ENCODE measurements at places on chromosomes 3 and 15.

- DNase-seq = no peak
Observed at GRCh38 chr15:85905751-85906450, 111.2 kb upstream of the KLHL25 start.

GRCh38 chr3:189363590-189364255 is 192.0 kb downstream of the TPRG1 start:
- DNase-seq = no peak

DNA sequence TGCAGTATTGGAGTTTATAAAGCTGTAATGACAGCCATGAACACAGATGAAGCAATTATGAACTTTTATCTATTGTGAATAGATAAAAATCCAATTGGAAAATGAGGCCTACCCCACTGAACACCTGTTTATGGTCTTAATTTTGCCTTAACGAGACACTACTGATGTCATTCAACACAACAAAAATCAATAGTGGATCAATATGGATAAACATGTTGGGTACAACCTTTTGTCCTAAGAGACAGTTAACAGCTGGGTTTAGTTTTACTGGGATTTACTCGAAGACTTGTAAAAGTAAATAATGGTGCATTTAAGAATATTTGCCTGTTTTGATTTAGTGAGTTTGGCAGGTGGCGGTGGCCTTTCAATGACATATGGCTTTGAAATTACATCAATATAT is 217.8 kb downstream of the NR1D2 start:
- no peak for DNase-seq

GRCh38 chr3:194306109-194306686 is 44.9 kb downstream of the CPN2 start:
- no peak for DNase-seq

- DNase-seq = no peak
Observed at GRCh38 chr3:124409650-124410275, 320.5 kb upstream of the UMPS start.

GRCh38 chr3:114745322-114746240 is 401.5 kb downstream of the ZBTB20 start:
- no peak for DNase-seq

- no peak for DNase-seq
Observed at GRCh38 chr15:40340038-40340739, 550 bp downstream of the CCDC9B start.

DNA sequence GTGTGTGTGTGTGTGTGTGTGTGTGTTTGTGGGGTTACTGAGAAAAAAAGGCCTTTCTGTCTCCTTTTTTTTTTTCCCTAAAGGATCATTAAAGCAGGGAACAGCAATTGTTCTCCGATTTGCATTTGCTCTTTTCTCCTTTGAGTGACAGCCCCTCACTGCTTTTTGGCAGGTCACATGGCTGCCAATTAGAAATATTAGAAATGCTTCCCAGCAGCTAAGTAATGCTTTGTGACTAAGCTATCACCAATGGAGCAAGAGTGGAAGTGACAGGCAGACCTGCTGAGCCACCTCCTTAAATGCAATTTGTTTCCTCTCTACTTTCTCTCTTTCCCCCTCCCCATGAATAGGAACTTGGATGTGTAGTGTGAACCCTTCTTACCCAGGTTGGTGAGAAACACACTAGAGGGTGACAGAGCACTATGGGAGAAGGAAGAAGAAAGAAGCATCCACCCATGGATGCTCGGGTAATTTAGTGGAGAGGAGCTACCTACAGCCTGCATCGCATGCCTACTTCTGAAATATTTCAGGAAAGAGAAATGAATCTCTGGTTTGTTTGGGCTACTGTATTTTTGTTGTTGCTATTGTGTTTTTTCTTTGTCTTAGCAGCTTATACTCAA is 165.2 kb upstream of the PDZRN3 start:
- DNase-seq = no peak

DNA sequence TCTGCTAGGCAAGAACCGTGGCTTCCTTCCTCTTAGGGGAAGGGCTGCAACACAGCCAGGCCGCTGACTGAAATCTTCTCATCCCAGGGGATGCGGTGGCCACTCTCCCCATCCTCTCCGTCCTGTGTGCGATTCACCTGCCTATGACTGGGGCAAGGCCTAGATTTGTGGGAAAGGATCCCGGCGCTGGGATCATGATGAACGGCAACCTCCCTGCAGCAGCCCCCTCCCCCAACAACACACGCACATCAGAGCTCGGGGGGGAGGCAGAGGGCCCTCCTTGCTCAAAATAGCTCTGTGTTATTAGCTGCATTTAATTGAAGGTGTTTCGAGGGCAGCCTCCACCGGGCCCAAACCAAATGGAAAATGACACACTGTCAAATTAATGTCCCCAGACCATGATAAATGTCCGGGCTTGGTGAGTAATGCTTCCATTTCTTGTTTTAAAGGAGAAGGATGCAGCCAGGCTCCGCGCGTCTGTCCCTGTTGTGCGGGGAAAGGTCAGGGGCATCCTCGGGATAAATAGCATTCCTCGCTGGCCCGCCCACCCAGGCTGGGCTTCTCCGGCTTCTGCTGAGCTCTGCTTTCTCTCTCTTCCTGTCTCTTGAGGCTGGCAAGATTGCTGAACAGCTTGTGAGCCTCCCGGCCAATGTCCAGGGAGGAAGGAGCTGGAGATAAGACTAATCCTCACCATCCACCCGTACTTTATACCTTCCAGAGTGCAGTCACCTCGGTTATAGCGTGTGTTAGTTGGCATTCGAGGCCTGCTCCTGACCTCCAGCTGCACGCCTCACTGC is 56.4 kb upstream of the TLE3 start:
- no peak for DNase-seq

GRCh38 chr3:28476194-28476593 is 127.6 kb upstream of the AZI2 start:
- DNase-seq = peak; percentile 18

- peak; percentile 93 for DNase-seq
Observed at GRCh38 chr15:70348581-70349344, 251.0 kb upstream of the TLE3 start.

DNA sequence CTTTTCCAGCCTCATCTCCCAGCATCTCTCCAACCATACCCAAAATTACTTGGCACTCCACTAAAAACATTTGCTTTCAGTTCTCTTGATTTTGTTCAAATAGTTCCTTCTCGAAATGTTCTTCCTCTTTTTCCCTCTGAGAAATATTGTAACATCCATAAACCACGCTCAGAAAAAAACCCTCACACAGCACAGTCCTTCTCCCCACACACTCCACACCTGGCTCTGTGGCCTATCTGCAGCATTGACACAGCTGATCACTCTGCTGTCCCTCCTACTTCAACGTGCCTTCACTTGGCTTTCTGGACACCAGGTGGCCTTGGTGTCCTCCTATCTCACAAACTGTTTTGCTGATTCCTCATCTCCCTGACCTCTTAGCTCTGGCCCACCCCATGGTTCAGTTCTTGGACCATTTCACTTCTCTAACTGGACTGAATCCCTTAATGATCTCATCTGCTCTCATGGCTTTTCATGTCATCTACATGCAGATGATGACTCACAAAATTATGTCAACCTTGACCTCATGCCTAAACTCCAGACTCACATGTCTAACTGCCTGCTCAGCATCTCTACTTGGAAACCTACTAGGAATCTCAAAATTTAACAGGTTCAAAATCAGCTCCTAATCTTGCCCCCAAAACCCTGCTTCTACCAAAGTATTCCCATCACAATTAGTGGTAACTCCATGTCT is 93.3 kb downstream of the TRIM42 start:
- peak; percentile 74 for DNase-seq

DNA sequence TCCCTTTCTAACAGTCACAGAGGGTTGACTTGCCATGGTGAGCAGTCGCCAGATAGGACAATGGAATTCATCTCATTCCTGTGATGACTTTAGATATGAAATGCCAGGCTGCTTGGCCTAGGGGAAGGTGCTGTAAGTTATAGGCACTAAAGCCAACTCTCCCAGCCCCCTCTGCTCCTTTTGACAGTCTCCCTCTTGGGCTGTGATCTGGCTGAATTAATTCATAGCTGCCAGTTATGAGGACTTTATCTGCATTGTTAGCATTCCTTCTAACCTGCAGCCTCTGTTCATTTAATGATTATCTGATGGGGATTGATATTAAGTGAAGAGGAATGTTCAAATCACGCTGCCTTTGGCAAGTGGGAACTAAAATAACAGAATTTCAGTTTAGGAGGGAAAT is 427.1 kb upstream of the RASGRP1 start:
- DNase-seq = no peak

- DNase-seq = peak; percentile 19
Observed at GRCh38 chr15:31869686-31870307, 160.5 kb upstream of the CHRNA7 start.

DNA sequence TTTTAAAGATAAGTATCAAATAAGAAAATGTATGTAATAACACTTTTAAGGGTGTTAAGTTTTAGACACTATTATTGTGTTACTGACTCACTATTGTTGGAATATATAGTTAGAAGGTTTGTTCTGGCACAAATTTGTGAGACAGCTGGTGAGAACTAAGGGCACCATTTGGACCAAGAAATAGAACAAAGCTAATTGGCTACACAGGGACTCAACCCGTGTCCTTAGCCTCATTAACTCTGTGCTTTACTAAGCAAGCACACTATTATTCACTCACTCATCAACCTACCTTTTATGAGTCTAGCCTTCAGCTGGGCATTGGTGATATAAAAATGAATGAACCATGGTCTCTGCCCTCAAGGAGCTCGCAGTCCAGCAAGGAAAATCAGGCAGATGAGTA is 4.1 kb upstream of the UNC13C start:
- DNase-seq = no peak

DNA sequence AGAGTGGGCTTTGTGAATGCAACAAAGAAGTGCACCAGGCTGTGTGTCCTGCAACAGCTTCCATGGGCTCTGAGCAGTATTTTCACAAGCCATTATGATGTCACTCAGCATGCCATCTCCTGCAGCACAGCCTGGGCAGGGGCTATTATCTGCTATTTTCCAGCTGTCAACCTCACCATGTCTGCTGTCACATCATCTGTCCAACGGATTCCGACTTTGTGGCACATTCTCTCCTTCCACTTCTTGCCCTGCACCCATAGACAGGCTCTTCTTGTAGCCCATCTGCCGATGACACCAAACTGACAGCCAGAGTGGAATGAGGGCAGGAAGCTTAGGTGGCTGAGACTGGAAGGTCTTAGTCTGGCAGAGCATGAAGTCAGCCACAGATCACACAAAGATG is 691.9 kb downstream of the NTRK3 start:
- DNase-seq = no peak

DNA sequence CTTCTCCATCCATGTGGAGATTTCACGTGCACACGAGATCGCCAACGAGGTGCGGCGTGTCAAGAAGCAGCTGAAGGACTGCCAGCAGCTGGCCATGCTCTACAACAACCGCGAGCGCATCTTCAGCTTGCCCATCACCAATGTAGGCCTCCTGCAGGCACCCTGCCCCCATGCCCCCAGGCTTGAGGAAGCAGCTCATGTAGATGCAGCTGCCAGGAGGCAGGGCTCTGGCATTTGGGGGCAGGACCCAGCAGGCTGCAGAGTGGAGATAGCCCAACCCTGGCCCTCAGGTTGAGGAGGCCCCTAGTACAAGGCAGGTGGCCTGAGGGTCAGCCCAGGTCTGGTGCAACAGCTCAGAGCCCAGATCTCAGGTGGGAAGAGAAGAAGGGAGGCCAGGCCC is 36.4 kb downstream of the DNAH1 start:
- DNase-seq = no peak

- no peak for DNase-seq
Observed at GRCh38 chr3:21877214-21877754, 126.3 kb upstream of the ZNF385D start.

GRCh38 chr15:63430766-63431451 is 49.3 kb upstream of the CA12 start:
- DNase-seq = no peak

DNA sequence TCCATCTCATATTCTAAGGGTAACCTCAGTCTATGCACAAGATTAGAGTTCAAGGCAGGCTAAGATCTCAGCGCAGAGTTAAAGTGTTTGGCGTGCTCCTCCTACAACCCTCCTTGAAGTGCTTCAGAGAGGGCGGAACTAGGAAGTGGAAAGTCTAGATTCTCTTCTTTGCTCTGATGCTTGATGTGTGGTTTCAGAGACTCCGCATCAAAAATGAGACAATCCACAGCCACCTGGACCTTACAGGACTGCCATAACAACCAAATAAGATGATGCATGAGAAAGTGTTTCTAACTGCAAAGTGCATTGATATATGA is 161.3 kb upstream of the ATP11B start:
- DNase-seq = no peak

DNA sequence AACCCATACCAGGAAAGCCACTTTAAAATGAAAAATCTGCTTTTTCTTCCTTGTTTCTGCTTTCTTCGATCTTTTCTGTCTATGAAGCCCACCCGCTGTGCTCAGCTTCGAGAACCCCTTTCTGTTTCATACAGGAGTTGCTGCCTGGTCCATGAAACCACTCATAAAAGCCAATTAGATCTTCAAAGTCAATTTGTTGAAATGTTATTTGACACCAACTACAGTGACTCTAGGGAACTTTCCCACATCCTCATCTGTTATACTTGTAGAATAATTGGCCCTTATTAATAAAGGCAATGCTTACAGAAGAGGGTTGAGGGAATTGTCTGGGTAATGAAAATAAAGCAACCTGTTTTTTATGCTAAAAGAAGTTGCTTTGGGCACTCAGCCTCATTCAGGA is 523.6 kb downstream of the OCA2 start:
- DNase-seq = no peak

- DNase-seq = no peak
Observed at GRCh38 chr15:85744579-85744978, 50.1 kb downstream of the KLHL25 start.

DNA sequence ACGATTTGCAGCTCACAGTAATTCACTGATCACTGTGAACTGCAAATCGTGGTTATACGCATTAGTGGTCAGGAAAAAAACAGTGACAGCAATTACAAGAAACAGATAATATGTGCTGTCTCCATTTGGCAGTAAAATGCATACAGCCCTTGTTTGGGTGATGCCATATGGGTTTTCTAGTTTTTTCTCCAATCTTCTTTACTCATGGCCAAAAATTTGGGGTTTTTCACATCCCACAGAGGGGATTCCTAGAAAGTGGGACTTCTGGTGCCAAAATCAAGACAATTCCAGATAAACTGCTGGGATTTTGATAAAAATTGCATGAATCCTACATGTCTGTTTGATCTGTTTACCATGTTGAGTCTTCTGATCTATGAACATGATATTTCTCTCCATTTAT is 15.6 kb downstream of the NDN start:
- no peak for DNase-seq

GRCh38 chr3:114867835-114868503 is 279.1 kb downstream of the ZBTB20 start:
- DNase-seq = no peak

GRCh38 chr15:91652610-91653207 is 200.8 kb upstream of the SLCO3A1 start:
- no peak for DNase-seq

GRCh38 chr3:12571986-12572385 is 15.1 kb downstream of the MKRN2 start:
- DNase-seq = no peak

DNA sequence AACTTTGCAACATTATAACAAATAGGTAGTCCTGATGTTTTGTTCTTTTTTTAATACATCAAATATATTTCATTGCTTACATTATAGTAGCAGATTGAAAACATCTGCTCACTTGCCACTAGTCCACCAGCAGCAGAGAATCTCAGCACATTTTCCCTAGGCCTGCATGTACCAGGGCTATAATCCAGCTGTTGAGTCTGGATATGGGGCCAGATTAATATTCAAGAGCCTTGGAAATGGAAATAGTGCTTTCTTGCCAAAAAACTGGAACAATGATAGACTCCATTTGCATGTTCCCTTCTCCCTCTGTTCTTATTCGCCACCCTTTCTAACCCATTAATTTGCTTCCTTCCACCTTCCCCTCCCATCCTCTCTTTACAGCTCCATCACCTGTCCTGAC is 288.0 kb downstream of the EPHA3 start:
- DNase-seq = no peak

- no peak for DNase-seq
Observed at GRCh38 chr15:91694131-91694830, 159.2 kb upstream of the SLCO3A1 start.

All from suppressor macrophage treated with lipopolysaccharide for 1 hour (primary cell).